ENCODE measurements at places on chromosomes 2 and 18.

DNA sequence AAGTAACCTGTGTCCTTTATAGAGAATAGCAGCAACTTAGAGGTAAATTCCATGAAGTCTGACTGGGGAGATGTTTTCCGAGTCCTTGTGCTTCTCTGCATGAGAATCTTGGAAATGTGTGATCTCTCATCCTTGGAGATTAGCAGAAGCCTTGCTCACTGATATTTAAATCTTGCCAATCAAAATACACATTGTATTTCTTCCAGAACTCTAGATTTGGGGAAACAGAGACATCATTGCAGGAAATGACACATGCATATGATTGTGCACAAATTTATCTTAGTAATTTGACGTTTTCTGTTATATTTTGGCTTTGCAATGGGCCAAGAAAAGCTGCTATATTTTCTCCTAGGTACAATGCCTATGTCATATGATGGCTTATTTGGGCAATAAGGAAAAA lies 182.6 kb downstream of the ZNF804A start:
- no peak for DNase-seq

GRCh38 chr2:186522450-186522849 lies 36.4 kb downstream of the ZC3H15 start:
- DNase-seq, result no peak

- DNase-seq, result no peak
Measured at GRCh38 chr2:177298191-177298590, 33.7 kb upstream of the NFE2L2 start.

GRCh38 chr18:14748496-14748895 lies 524 bp downstream of the ANKRD30B start:
- no peak for DNase-seq

- DNase-seq, result no peak
Measured at GRCh38 chr2:218895326-218895725, 14.7 kb downstream of the WNT10A start.

DNA sequence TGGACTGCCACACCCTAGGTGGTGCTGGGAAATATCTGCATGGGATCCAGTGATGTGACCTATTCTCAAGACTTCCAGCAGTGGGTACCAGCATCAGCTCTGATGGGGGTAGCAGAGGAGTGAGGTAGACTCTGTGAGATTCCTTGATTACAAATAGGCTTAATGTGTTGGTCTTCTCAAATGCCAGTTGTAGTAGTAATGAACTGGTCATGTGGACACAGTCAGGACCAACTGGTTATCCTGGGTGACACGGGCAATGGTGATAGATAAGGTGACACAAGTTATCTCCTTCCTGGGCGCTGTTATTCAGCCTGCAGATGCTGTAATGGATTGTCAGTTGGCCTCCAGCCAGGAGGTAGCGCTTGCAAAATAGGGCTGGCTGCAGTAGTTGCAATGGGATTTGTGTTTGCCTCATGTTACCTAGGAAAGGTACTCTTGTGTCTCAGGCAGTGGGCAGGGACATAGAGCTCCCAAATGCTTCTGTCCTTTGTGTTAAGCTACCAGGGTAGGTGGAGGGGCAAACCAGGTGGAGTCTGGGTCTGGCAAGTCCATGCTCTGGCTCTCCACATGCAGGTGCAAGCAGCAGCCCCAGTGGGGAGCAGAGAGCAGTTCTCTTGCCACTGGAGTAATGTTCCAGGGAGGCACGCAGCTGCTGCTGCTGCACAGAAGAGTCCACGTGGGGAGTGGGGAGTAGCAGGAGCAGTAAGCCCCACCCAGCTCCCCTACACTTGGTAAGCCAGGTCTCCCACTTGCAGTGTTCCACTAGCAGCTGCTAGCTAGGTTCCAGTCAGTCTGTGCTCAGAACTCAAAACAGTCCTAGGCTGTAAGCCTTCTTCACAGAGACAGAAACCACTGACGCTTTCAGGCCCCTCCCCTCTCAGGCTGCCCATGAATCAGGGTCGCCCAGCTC lies 505.4 kb upstream of the DDX18 start:
- DNase-seq, result no peak

DNA sequence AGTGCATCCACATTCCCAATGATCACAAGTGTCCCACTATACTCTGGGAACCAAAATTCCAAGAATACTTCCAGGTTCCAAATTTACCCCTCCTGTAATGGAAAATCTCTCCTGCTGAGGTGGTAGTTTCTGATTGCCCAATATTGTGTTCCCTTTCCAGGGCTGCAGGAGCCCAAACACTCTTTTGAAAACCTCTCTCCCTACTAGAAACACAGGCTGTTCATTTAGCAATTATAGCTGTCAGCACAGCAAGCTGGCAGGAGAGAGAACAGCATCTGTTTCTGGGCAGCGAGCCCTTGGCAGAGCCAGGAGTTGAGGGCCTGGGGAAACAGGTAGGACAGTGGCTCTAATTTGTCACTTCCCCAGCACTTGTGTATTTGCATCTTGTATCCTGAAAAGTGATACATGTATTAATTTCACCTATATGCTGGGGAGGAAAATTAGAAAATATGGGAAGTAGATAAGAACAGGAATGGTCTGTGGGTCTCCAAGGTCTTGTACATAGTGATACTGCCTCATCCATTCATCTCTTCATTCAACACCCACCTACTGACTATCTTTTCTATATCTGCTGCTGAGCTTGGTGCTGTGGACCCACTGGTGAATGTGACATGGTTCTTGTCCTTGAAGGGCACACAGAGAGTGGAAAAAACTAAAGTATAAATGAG lies 16.9 kb upstream of the PAIP2B start:
- no peak for DNase-seq

Data from NCI-H187 treated with DMSO at 0.1 percent for 48 hours (cell line).